ENCODE measurements at places on chromosomes 6 and 20.
A peak's percentile ranks its signal among the peaks of the same experiment; 100 is the strongest.

GRCh38 chr20:51571460-51571794 is 28.9 kb upstream of the NFATC2 start:
- no peak for DNase-seq

DNA sequence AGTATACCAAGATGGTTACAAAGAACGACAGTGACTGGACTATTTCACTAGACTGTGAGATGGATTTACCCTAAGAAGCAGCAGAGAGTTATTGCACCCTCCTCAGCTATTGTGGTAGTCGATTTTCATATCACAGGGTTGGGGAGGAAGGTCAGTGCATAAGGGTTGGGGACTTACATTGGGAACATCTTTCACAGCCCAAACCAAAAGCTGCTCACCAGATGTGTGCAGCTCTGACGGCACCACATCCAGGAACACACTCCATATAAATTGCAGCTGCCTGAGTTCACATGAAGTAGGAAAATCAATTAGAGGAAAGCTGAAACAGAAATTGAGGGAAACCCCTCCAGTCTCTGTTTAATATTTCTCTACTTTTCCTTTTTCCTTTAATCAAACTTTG is 470.5 kb upstream of the NRSN1 start:
- DNase-seq = no peak

- no peak for DNase-seq
Measured at GRCh38 chr20:35020108-35020928, 64.7 kb downstream of the MYH7B start.

DNA sequence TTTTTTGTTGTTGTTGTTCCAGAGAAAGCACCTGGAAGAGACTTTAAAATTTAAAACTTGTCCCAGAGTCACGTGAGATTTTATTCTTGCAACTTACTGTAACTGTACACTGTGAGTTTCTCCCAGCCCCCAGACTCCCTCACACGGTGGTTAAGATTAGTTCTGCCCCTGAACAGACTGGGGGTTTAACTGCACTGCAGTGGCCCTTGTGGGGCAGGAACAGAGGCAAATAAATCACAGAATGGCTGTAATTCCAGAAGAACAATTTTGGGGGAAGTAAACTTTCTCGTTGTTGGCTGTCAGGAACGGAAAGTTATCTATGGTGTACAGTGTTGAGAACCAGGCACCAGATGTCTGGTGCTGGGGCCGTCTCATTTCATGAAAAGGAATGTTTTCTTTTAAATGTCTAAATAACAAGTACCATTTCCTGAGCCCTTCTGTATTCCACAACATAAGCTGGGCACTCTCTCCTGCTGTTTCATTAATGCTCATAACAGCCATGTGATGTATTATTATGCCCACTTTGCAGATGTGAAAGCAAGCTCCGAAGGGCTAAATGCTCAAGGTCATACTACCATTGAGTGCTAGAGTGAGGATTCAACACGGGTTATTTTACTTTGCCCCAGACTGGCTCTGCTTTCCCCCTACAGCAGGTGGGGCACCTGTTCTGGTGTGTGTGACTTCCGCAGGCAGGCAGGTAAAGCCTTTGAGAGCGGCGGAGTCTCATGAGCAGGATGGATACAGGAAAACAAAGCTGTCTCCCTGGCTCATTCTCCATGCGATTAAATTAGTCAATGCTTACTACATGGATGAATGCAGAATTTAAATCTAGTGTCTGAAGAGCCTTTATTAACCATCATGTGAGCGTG is 30.5 kb downstream of the CNKSR3 start:
- DNase-seq = no peak

DNA sequence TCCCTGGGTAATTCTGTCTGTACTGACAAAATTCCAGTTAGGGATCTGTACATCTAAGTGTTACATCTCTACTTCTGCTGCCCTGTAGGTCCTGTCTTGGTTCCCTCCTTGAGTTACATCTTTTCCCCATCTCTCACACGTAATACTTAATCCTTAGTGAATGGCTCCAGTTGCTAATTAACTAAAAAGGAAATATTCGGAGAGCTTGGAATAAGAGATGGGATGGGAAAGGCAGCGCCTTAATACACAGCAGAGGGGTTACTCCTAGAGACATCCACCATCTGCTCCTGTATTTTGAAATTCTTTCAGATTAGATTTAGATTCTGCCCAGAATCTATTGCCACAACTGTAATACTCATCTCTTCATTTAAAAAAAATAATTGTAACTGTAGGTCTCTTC is 384.0 kb downstream of the SAMD5 start:
- no peak for DNase-seq

- no peak for DNase-seq
Measured at GRCh38 chr20:36175016-36175415, 20.5 kb downstream of the EPB41L1 start.

GRCh38 chr6:146426516-146426915 is 117.1 kb upstream of the RAB32 start:
- DNase-seq = no peak

DNA sequence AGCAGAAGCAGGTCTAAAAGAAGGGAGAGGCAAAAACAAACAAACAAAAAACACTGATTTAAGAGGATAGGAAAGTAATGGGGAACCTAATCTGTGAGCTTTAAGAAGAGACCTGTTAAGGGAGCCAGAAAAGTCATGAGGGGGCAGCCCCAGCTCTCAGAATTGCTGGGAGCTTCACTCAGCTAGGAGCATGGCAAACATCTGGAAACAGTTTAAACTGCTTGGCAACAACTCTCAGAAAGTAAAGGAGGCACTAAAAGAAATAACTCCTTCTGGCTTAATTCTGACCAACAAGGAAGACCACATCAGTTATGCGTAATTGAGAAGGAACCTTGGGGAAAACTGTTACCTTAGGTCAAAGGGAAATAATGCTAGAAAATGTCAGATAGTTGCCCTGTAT is 121.4 kb downstream of the LAMP5 start:
- no peak for DNase-seq

DNA sequence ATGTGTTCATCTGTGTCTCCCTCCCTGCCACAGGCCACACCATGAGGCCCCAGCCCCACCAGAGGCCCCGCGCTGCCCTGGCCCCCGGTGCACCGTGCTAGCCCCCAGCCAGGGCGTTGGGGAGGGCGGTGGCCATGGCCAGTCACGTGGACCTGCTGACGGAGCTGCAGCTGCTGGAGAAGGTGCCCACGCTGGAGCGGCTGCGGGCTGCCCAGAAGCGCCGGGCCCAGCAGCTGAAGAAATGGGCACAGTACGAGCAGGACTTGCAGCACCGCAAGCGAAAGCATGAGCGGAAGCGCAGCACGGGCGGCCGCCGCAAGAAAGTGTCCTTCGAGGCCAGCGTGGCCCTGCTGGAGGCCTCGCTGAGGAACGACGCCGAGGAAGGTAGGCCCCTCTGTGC is 30.3 kb downstream of the PPP1R16B start:
- DNase-seq = no peak

- no peak for DNase-seq
Measured at GRCh38 chr20:4998160-4998651, 3.1 kb downstream of the SLC23A2 start.

DNA sequence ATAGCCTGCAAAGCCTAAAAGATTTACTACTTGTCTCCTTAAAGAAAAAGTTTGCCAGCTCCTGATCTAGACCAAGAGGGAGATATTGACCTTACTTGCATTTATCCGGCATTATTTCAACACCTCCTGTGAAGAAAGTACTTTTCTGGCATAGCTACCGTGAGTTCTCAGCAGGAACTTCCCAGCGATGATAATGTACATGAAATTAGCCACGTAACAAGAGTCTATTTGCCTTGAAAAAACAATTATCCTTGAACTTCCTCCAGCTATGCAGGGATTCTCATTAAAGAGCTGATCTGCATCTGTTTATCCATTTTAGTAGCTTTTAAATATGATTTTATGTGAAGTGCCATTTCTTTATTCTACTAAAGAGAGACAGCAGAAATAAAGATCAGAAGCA is 41.7 kb downstream of the ALDH5A1 start:
- no peak for DNase-seq

DNA sequence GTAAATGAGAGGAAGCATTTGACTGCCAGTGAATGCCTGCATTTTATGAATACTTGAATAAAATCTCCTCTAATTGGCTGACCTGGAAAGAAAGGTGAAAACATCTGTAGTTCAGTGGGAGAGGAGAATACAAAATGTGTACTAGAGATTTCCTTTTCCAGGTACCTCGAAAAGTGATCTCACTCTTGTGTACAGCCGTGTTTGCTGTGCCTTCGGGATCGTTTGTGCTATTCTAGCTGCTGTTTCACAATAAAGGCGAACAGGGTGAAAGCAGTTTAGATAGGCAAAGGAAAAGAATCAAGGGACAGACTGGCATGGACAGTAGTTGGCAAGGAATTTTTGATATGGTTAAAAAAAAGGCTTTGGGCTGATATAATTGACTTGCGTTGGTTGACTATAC is 112.3 kb downstream of the ARID1B start:
- DNase-seq = no peak

- peak; percentile 61 for DNase-seq
Measured at GRCh38 chr6:3887150-3887700, 38.1 kb downstream of the FAM50B start.

DNA sequence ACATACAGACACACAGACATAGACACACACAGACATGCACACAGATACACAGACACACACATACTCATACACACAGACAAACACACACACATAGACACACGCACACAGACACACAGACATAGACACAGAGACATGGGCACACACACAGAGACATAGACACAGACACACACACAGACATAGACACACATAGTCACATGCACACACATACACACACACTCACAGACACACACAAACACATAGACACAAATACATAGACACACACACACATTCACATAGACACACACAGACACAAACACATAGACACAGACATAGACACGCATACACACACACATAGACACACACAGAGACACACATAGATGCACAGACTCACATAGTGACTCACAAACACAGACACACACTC is 13.5 kb downstream of the FOXF2 start:
- DNase-seq = no peak

GRCh38 chr6:150636808-150637207 is 37.1 kb downstream of the PLEKHG1 start:
- DNase-seq = no peak

DNA sequence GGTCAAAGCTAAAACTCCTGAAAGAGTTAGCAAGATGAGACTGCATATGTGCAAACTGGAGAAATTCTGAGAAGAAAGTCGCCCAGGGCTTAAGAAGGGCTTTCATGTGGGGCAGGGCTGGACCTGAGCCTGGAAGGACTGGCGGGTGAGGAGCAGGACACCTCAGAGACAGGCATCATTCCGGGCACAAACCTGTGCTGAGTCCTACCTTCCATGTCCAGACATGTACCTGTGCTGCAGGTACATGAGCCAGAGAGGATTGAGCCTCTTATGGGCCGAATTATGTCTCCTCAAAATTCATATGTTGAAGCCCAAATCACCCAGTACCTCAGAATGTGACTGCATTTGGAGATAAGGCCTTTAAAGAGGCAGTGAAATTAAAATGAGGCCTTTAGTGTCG is 171.0 kb downstream of the QRSL1 start:
- no peak for DNase-seq

DNA sequence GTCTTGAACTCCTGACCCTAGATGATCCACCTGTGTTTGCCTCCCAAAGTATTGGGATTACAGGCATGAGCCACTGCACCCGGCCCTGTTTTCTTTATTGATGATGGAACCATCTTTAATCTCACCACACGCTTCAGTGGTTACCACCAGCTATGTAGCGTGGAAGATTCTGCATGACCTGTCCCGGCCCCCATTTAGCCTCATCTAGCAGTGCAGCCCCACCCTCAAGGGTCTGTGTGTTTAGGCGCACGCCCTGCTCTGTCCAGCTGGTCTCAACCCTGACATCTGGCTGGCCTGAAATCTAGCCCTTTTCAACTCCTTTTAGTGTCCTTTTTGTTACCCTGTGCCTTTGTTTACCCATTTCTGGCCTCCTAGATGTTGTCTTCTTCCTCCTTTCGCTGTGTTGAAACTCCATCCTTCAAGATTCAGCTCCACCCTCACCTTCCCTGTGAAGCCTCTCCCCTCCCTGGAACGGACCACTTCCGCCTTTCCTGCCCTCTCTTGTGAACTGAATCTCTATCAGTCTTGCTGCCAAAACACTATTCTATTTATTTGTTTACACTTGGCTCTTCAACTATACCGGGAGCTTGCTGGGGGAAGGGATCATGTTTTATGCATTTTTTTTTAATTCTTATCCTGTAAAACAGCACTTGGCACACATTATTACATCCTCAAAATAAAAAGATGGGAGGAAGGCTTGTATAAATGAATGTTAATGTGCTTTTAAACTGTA is 101.0 kb upstream of the MTHFD1L start:
- no peak for DNase-seq

GRCh38 chr6:80382811-80383210 is 276.3 kb downstream of the BCKDHB start:
- DNase-seq = no peak

- DNase-seq = no peak
Measured at GRCh38 chr6:2962636-2963035, 8.7 kb downstream of the SERPINB6 start.

DNA sequence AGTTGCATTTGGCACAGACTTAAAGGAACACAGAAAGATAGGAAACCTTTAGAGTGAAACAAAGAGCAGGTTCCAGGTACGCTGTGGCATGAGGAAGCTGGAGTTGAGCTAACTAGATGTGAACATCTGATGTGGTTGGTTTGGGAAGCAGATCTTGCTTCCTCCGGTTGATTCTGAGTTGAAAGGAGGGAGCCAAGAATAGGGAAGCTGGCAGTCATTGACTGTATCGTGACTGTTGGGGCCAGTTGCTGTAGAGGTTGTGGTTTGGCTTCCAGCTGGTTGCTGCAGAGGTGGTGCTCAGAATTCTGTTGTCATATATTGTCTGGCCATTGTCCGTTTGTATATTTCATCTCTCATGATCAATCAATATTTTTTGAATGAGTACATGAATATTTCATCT is 325.9 kb downstream of the PLCB1 start:
- no peak for DNase-seq

GRCh38 chr6:145963216-145964068 is 716 bp downstream of the SHPRH start:
- DNase-seq = peak; percentile 43

GRCh38 chr20:22717466-22717865 is 133.1 kb upstream of the FOXA2 start:
- peak; percentile 52 for DNase-seq

DNA sequence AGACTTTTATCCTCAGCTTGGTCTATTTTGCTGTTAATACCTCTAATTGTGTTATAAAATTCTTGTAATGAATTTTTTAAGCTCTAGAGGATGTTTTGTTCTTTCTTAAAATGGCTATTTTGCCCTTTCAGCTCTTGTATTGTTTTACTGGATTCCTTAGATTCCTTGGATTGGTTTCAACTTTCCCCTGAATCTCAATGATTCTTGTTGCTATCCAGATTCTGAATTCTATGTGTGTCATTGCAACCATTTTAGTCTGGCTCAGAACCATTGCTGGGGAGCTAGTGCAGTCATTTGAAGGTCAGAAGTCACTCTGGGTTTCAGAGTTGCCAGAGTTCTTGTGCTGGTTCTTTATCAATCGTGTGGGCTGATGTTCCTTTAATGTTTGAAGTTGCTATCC is 37.1 kb downstream of the OTOR start:
- no peak for DNase-seq

Data from small intestine (tissue), 16 donors.